ENCODE measurements at places on chromosomes 16 and 17.

- DNase-seq: no peak
Measured at GRCh38 chr17:8189041-8189710, 804 bp downstream of the BORCS6 start.

GRCh38 chr17:30300818-30301217 lies 9.1 kb upstream of the BLMH start:
- DNase-seq: no peak

- no peak for DNase-seq
Measured at GRCh38 chr17:41710472-41711090, 1.6 kb upstream of the GAST start.

DNA sequence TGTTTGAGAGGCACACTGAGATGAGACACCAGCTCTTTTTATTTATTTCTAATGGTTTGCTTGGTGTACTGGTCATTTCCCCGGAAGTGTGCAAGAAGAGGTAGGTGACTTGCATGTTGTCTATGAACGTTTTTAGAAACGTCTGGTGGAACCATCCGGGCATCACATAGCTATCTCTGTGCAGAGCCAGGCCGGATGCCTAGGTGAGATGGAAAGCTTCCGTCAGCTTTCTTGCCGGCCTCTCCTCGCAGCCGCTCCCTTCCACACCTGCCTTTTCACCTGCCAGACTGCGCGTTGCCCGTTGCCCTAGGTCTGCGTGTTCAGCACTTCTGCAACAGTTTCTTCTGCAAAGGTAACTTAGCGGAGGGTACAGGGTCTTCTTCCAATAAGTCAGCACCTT lies 416.0 kb downstream of the WWOX start:
- DNase-seq: no peak

GRCh38 chr16:50613281-50613963 lies 65.2 kb downstream of the NKD1 start:
- peak; percentile 35 for DNase-seq

- no peak for DNase-seq
Measured at GRCh38 chr17:18961634-18962493, 9.9 kb downstream of the SLC5A10 start.

DNA sequence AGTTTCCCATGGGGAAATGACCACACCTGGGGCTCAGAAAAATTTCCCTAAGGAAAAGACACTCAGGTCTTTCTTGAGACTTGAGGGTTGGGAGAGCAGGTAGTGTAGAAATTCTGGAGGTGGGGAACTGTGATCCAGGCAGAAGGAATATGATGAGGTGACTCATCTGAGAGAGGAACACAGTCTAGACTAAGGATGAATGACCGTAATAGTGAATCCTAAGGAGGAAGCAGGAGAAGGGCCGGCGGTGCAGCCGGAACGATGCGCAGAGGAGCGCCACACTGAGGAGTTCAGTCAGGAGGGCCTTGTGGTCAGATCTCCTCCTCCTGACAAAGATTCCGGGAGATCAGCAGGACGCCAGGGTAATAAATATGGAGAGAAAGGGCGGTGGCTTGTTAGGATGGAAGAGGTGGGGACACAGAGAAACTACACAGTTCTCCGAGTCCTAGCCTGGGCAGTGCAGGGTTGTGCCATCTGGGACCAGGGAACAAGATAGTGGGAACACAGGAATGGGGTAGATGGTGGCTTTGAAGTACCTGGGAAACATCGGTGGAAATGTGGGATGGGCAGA lies 135.6 kb downstream of the PARN start:
- no peak for DNase-seq

DNA sequence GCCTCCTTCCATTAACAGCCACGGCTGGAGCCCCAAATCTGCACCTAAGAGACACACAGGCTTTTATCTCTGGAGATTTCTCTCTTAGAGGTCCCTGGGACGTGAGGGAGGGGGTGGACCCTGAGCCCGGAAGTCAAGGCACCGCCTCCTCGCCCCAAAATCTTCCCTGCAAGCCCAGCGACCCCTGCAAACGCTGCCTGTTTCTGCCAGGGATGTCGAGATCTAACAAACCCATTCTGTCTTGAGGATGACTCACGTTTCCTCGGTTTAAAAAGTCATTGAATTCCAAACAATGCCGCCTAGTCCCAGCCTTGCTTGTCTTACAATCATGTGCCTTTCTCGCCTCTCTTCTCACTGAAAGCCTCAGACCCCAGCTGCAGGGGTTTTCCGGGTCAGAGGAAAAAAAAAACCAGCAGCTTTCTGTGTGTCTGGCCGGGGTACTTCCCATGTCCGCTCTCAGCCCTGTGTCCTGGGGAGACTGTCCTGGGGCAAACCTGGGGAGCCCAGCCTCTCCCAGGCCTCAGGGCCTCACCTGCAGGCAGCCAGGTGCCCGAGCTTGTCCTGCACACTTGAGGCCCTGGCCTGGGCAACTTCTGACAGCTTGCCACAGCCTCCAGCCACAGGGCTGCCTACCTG lies 15.4 kb downstream of the ARL2BP start:
- DNase-seq: no peak

DNA sequence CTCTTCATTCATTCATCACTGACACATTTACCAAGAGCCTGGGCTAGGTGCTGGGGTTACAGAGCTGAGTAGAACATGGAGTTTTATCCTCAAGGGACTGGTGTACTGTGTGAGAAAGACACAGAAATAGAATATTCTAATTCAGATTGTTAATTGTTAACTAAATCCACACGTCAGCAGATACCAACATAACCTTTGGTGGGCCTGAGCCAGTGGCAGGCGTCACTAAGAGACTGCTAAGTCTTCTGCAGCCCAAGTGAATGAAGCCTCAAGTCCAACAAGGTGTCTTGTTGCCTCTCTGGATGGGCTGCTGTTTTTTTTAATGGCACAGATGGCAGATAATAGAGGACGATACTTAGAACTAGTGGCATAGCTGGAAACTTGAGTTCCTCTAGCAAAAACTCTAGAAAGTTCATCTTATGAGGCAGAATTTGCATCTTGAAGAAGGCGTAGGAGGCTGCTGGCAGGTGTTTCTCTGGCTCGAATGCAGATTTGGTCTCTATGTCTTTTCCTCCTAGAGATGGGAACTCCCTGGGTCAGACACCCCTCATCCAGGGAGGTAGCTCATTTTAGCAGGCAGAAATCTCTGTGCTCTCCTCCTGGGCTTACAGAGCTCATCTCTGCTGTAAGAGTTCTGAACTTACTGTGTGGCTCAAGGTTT lies 179.5 kb downstream of the NTN1 start:
- no peak for DNase-seq

DNA sequence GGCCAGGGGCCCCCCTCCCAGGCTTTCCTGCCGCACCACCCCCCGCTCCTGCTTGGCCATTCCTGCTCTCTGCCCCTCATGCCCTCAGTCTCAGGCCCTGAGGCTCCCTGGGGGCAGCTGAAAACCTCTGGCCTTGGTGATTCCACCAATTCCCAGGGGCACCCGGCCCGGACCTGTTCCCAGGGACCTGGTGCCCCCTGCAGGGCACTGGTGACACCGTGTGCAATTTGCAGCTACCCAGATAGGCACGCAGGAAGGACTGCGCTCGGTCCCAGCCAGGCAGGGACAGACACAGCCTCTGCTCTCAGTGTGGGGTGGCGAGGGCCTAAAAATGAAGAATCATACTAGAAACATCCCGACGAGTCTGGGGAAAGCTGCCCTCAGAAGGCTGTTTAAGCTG lies 13.4 kb downstream of the WFDC1 start:
- no peak for DNase-seq

DNA sequence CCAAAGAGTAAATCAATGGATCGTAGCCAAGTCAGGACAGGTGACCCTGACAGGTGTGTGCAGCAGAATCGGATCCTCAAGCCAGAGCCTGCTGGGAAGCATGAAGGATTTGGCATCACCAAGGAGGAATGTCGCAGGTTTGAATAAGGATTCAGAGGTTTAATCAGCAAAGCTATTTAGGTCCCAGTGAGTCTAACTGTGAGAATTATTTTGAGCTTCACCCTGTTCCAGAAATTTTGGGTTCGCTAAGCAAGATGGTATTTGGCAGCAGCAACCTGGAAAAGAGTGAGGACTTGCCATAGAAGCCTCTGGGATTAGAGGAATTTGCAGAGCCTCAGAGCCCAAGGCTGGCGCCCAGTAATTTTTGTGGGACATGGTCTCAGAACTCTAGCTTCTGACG lies 173.0 kb downstream of the CCDC182 start:
- no peak for DNase-seq

All from renal cortex interstitium (tissue), 15 donors.